ELR (cell line): ENCODE measurements at places on chromosomes 2 and 18.

DNA sequence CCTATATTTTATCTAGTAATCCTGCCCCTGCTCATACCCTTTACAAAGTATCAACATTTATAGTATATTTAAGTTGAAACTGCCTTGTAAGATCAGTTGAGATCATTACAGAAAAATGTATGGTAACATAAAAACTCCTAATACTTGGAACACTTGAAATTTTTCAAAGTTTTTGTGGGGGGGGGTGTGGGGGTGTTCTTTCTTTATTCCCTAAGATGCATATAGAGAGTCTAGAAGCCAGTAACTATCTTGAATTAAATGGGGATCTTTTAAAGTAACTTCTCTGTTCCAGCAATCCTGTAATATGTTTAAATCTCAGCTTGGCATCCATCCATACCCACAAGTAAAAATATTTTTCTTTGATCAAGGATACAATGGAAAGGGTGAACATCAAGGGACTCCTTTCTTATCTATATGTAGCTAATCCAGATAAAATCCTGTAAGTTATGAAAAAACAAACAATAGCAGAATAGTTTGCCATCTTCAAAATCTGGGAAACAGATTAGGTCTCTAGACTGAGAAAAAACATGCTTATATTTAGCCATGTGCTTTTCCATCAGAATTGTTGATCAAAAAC is 455.3 kb downstream of the MEIS1 start:
- no peak for DNase-seq

DNA sequence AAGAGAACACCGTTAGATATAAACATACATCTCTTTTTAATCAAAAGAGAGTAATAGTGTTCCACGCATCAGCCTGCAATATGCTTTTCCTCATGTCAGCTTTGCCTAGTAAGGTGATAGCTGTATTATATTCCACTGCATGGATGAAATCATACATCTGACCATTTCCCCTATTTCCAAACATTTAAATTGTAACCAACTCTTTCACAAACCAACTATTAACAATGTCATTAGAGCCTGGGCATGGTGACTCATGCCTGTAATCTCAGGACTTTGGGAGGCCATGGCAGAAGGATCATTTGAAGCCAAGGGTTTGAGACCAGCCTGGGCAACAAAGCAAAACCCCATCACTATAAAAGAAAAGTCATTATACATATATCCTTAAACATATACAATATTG is 284.8 kb downstream of the BCL11A start:
- DNase-seq, result no peak

GRCh38 chr18:71011389-71011788 is 722.5 kb downstream of the SOCS6 start:
- no peak for DNase-seq

DNA sequence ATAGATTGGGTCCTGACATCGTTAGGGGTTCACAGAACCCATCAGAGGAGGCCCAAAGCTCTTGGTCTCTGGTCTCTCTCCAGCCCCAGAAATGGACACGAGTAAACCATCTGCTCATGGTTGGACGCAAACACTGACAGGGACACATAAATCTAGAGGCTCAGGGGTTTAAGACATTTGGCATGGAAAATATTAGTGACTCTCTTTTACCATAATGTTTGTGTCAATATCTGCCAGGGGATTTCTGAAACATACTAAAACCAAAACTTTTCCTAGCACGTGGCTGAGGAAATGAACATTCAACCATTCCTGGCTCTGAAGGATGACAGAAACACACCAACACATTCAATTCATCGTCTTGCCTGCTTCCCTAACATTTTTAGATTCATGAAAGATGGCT is 226.2 kb downstream of the SP3 start:
- DNase-seq, result no peak

DNA sequence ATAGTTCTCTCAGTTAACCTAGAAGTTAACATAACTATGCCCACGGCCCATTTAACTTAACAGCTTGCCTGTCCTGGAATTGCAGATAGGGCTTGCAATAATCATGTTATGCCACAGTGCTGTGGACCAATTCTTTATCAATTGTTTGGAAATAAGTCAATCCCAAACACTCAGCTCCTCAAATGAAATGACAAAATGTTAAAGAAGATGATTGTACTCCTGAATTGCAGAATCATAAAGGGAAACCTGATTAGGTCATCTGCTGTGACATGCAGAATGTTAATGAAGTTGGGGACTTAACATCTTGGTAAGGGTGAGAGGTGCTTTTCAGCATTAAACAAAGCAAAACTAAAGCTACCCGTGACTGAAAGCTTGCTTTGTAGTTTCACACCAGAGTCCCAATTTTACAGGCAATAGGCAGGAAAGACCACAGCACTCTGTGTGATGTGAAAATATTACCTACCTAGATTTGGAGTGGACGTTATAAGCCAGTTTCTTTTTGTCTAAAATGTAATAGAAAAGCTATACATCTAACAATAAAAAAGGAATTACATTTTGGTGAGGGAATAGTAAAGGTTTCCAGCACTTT is 364.0 kb downstream of the GPD2 start:
- no peak for DNase-seq

DNA sequence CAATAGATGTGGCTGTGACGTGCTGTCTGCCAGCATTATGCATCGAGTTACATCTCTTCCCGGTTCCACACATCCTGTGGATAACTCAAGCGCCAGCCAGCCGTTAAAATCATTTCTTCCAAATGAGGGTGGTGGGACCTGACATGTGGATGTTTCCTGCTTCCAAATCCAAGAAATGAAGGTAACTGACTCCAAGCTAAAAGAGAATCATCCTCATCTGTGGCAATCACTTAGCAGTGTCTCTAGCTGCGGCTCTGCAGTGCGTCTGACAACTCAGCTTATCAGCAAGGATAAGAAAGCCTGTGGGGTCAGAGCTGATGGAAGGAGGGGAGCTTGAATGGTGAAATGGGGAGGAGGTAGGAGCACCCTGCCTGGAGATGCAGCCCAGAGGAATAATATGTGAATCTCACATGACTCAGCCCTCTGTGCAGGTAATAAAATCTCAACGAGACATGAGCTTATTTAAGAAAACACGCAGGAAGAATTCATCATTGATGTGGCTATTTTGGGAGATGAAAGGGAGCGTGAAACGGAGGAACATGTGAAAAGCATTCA is 382.2 kb upstream of the TRIB2 start:
- no peak for DNase-seq

- no peak for DNase-seq
These were observed 254.0 kb downstream of the CALCRL start for GRCh38 chr2:187194049-187194448.

GRCh38 chr2:31654241-31654640 is 73.5 kb upstream of the SRD5A2 start:
- DNase-seq, result no peak

DNA sequence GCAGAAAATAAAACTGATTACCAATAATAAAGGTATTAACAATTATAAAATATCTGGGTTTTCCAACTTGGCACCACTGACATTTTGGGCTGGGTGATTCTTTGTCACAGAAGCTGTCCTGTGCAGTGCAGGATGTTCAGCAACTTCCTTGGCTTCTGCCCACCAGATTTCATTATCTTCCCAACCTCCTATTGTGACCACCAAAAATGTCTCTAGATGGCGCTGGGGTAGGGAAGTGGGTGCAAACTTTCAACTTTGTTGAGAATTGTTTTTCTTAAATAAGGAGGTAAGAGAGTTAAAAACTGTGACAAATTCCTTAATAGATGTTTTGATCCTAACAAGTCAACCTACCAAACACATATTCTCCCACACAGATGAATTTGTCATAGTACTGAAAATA is 90.1 kb downstream of the GAREM1 start:
- DNase-seq, result no peak

- DNase-seq, result peak; percentile 87
These were observed 326.9 kb upstream of the GULP1 start for GRCh38 chr2:187964746-187965145.

GRCh38 chr2:22086726-22087125 is 963.0 kb downstream of the TDRD15 start:
- no peak for DNase-seq

GRCh38 chr2:15561574-15562344 is 625 bp upstream of the NBAS start:
- DNase-seq, result peak; percentile 44

DNA sequence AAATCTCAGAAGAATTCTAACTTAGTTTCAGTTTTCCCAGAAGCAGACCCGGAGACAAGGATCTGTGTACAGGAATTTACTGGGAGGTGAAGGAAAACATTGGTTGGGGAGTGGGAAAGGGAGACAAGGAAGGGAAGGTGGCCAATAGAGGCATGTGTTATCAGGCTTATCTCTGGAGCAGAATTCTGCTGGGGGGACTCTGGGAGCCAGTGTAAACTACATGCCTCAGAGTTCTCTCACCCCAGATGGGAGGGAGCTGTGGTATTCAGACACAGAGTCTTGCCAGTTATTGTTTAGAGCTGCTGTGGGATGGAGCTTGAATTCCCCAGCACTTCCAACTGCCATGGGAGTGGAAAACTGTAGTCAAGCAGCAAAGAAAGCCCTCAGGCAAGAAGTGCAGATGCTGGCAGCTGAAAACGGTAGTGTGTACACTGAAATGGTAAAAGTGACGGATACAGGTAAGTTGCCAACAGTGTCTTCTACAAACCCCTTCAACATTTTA is 19.0 kb downstream of the DNPEP start:
- peak; percentile 41 for DNase-seq

- no peak for DNase-seq
These were observed 40.5 kb downstream of the NDUFA10 start for GRCh38 chr2:239984421-239985194.

DNA sequence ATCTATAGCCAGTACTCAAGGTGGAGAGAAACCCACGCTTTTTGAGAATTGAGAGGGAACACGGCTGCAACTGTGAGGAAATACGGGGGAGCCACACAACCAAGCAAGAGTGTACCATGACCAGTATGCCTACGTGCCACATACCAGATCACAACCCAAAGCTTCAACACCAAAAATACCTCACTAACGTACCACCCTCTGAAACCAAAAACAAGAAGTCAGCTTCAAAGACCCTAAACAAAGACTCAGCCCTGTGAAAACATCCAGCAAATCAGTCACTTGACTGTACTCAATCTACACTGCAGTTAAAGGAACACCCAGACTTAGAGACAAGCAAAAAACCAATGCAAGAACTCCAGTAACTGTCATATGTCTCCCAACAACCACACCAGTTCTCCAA is 17.0 kb downstream of the RNU4ATAC start:
- DNase-seq, result no peak

DNA sequence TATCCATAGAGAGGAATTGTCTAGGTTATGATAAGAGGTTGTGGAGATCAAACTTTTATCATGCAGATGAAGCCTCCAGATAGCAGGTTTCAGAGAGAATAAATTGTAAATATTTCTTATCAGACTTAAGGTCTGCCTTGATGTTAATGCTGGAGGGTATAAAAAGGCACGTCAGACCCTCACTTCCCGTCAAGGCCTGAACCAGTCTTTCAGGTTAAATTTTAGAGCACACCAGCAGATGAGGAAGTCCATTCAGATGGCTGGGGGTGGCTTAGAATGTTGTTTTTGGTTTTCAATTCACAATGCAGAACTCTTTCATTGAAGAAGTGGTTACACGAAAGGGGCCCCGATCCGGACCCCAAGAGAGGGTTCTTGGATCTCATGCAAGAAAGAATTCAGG is 144.4 kb upstream of the FBXO11 start:
- DNase-seq, result no peak

GRCh38 chr2:86223140-86223926 is 24.1 kb downstream of the MRPL35 start:
- DNase-seq, result peak; percentile 47

DNA sequence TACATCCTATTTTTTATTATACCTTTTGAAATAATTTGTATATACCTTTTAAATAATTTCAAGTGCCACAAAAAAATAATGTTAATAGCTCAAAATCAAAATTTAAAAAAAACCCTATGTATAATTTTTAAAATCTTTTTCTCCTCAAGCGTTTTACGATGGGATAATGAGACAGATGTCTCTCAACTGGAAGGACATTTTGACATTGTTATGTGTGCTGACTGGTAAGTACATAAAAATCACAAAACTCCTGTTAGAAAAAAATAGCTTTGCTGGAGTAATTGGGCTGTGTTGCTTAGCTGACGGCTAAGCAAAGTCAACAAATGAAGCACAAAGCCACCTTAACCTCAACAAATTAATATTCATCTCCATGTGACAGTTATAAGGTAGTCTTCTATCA is 198.0 kb upstream of the SIX3 start:
- DNase-seq, result no peak

- DNase-seq, result no peak
These were observed 407.0 kb upstream of the KCNJ3 start for GRCh38 chr2:154291511-154291910.

DNA sequence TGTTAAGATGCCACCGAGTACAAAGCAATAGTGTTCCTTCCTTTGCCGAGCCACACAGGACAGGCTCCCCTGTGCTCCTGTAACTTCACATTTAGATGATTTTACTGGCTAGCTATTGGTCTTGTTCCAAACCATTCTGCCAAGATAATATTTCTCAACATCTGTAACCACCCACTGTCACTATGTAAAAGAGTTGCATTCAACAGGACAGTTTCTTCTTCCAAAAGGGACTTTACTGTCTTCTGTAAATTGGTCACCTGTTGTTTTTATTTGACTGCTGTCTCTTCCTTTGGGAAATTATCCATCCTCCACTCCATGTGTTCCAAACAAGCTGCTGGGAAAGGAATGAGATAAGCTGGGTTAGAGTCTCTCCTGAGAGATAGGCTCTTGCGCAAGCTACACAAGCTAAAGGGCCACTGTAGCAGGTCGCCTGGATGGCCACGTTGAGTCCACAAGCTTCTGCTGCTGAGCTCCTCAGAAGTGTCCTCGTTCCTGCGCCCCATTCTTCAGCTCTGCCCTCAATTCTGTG is 14.4 kb upstream of the BZW1 start:
- no peak for DNase-seq

- DNase-seq, result no peak
These were observed 647.8 kb upstream of the RAB6C start for GRCh38 chr2:129331638-129332037.

DNA sequence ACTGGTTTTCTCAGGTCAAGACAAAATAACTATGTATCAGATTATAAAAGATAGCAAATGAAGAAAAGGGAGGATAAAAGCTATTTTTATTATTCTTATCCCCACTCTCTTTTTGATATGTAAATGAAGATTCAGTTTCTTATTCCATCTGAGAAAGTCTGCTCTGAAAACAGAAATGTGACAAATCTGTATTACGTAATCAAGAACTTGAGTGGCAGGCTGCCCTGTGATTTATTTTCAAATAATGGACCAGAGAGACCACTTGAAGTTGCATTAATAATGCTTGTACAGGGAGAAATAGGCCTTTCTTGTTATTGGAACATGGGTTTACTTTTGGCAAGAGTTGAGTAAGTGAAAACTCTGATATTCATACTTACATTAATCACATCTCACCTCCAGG is 727.4 kb downstream of the DPP10 start:
- DNase-seq, result no peak

DNA sequence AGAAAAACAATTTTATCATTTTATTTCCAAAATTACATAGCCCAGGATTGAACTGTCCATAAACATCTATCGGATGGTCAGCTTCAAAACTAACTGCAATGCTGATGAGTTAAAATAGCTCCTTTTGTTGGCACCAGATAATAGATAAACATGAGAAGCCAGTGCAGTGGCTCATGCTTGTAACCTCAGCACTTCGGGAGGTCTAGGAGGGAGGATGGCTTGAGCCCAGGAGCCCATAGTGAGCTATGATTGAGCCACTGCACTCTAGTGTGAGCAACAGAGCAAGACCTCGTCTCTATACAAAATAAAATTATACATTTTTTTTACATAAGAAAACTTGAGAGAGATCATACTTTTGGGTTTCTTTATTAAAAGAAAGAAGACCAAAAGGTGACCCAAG is 34.6 kb upstream of the IMPA2 start:
- DNase-seq, result peak; percentile 61

- no peak for DNase-seq
These were observed 118.4 kb downstream of the SH3BP4 start for GRCh38 chr2:235070063-235070706.

GRCh38 chr2:150169237-150169629 is 318.2 kb downstream of the RND3 start:
- no peak for DNase-seq
